Activated naive CD8-positive, alpha-beta T cell treated with anti-CD3 and anti-CD28 coated beads for 36 hours (primary cell): ENCODE measurements at places on chromosomes 3 and 15.

GRCh38 chr15:25693321-25694238, 169.5 kb downstream of the ATP10A start:
- DNase-seq = peak; percentile 20

DNA sequence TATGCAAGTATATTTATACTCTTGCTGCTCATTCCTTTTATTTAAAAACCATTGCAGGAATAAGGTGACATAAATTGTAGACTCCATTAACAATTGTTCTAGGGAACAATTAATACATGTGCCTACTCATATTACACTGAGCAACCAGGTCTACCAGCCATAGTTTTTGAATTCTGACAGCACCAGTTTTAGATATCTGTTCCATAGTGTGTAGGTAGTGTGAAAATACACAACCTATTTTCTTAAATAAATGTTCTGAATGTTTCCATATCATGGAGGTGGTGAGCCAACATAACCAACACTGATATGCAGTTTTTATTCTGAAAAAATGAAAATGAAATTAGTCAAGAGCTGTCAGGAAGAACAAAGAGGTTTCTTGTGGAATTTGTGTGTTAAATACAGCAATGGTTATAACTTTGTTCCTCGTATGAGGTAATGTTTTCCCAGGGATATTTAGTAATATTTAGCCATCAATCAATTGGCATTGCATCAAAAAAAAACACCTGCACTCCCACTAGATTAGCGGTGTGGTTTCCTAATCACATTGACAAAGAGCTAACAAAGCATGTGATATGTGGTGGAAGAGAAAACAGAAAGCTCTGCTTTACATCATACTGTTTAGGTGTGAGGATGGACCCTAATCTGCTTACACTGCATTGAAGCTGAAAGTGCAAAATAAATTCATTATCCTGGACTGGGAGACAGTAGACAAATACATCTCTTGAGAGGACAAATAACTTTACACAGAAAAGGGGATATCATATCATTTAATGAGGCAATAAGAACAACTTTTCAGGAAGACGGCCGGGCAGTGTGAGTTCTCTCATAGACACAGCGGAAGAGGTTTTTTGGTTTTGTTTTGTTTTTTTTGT, 369.5 kb upstream of the THBS1 start:
- no peak for DNase-seq

GRCh38 chr3:45950686-45951600, 7.7 kb downstream of the CXCR6 start:
- DNase-seq = peak; percentile 70

GRCh38 chr15:91152896-91153581, 53.0 kb downstream of the SV2B start:
- DNase-seq = no peak

- DNase-seq = no peak
These were observed 495.3 kb downstream of the ZIC1 start for GRCh38 chr3:147904421-147904820.

- no peak for DNase-seq
These were observed 57.8 kb upstream of the CPOX start for GRCh38 chr3:98650971-98651779.

- no peak for DNase-seq
These were observed 13.4 kb downstream of the FHIT start for GRCh38 chr3:61237858-61238257.

GRCh38 chr3:16884084-16884747, 539 bp upstream of the PLCL2 start:
- peak; percentile 80 for DNase-seq

DNA sequence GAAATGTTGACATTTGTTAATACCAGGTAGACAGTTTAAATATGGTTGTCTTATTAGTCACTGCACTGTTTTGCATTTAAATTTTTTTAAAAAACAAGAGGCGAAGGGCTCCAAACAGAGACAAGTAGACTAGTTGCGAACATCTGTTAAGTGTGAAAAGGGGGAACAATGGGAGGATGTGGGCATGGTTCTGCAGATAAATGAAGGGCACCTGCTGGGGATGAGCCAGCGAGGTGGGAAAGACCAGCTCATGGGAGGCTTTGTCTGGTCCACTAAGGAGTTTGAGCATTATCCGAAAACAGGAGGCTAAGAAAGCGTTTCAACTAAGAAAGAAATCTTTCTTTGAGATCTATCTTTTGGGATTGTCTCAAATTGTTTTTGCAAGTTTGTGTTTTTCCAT, 72.7 kb downstream of the FBN1 start:
- DNase-seq = no peak

- DNase-seq = no peak
These were observed 5.0 kb downstream of the SLC25A38 start for GRCh38 chr3:39388153-39388552.

DNA sequence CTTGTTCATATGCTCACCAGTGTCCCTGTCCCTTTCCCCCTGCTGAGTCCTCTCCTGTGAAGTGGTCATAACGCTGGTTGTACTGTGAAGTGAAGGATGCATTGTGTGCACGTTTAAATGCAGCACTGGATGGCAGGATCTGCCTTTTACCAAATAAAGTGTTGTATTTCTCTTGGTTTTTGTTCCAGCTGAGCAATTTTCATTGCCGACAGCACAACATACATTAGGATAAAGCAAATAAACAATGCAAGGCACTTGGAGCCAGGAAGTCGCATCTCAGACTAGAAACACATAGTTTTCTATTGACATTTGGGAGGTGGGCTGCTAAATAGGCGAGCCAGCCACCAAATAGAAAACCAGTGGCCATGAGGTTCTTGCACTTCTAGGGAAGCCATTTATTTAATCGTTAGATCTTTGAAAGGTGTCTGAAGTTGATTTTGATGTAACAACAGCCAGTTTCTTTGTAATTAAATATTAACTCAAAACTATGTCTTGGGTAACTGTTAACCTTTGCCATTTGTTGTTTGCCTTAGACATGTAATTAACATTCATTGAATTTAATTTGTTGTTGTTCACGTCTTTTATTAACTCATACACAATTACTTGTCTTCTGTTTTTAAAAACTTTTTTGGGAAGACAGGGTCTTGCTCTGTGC, 185.3 kb downstream of the FNDC3B start:
- no peak for DNase-seq

GRCh38 chr3:46882377-46883053, 5.0 kb downstream of the PTH1R start:
- DNase-seq = no peak

- DNase-seq = no peak
These were observed 18.9 kb upstream of the HCN4 start for GRCh38 chr15:73387507-73388255.

DNA sequence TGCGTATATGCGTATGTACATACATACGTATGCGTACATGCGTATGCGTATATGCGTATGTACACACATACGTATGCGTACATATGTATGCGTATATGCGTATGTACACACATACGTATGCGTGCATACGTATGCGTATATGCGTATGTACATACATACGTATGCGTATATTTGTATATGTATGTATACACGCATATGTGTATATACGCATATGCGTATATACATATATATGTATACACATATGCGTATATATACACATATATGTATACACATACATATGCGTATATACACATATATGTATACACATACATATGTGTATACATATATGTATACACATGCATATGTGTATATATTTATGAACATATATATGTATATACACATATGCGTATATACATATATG, 12.1 kb downstream of the MCTP2 start:
- DNase-seq = no peak

DNA sequence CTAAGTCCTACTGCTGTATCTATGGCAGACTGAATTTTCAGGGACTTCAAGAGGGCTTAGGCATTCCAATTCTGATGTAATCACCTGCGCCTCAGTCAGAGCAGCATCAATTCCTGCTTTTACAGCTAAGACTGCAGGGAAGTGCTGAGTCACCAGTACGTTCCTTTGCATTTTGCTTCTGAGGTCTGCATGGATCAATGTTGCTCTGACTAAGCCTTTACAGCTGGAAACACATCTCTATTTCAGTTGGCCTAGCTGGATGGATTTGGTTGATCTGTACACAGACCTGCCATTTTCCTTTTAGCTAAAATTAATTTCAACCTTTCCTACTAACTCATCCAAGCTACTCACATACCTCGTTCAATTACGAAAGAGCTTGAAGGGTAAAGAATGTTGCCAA, 51.3 kb downstream of the ETV5 start:
- no peak for DNase-seq

DNA sequence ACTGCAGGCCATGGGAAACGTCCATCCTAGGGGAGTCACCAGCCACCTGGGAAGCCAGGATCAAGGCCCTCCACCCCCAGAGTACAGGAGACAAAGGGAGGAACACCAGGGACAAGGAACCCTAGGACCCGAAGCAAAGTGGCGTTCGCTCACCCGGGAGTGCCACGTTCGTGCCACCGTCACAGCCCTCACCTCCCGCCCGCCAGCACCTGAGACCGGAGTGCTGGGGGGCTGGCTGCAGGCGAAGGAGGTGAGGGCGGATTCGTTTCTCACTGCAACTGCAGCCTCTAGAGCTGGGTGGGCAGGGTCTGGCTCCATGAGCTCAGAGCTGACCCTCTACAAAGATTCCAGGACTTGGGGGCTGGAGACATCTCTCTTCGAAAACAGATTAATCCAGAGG, 26.3 kb downstream of the ZDHHC19 start:
- no peak for DNase-seq

GRCh38 chr3:165994293-165994692, 157.1 kb upstream of the BCHE start:
- no peak for DNase-seq

GRCh38 chr3:14725564-14726440, 50.9 kb downstream of the C3orf20 start:
- DNase-seq = no peak

GRCh38 chr3:196121066-196121465, 39.2 kb upstream of the TFRC start:
- no peak for DNase-seq

- DNase-seq = no peak
These were observed 64.7 kb downstream of the ATP1B3 start for GRCh38 chr3:141941093-141941492.

GRCh38 chr3:179321668-179322285, 1.1 kb upstream of the ZNF639 start:
- DNase-seq = peak; percentile 7

DNA sequence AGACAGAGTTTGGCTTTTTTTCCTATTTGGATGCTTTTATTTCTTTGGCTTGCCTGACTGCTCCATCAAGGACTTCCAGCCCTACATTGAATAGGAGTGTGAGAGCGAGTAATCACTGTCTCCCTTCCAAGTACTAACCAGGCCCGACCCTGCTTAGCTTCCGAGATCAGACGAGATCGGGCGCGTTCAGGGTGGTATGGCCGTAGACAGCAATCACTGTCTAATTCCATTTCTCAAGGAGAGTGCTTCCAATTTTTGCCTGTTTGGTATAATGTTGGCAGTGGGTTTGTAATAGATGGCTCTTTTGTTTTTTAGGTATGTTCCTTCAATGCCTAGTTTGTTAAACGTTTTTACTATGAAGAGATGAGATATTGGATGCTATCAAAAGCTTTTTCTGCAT, 125.0 kb upstream of the PEX5L start:
- no peak for DNase-seq

DNA sequence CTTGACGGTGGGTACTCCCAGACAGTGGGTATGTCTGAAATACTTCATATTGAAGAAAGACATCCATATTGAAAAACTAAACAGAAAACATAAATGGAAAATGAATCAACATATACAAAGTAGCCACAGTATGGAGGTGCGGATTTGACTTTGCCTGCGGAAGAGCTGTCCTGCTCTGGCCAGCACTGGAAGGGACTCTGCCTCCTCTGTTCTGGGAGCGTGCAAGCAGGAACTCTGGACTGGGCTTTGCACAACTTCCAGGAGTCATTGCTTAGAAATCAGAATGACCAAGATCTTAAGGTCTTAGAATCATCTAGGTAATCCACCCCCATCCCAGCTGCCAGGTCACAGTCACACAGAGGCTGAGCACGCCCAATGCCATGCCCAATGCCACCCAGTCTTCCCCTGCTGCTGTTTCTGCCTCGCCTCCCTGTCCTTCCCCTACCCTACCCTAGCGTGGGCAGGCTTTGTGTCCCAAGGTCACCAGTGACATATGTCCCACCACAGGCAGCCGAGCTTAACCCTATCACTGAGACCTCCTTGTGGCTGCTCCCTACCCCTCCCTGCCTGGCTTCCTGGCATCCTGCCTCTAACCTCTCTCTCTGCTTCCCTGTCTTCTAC, 36.3 kb downstream of the CDC25A start:
- no peak for DNase-seq

- no peak for DNase-seq
These were observed 185.9 kb upstream of the ANKRD28 start for GRCh38 chr3:15983693-15984092.

- no peak for DNase-seq
These were observed 207.1 kb downstream of the GBE1 start for GRCh38 chr3:81554388-81554787.

DNA sequence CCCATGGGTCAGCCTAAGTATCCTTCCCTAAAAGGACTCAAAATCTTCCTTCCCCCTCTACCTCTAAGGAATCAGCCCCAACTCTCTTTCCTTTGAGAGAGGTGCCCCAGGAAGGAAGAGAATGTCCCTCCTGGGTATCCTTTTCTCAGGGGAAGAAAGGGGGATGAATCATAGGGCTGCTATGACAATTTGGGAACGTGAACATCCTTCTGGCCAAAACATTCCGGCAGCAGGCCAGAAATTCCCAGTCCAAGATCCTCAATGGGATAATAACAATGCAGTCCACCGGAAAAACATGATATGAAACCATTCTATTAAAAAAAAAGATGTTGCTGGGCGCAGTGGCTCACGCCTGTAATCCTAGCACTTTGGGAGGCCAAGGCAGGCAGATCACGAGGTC, 50.8 kb upstream of the CACNA2D3 start:
- no peak for DNase-seq

GRCh38 chr15:73650416-73651126, 17.4 kb upstream of the NPTN start:
- peak; percentile 3 for DNase-seq

DNA sequence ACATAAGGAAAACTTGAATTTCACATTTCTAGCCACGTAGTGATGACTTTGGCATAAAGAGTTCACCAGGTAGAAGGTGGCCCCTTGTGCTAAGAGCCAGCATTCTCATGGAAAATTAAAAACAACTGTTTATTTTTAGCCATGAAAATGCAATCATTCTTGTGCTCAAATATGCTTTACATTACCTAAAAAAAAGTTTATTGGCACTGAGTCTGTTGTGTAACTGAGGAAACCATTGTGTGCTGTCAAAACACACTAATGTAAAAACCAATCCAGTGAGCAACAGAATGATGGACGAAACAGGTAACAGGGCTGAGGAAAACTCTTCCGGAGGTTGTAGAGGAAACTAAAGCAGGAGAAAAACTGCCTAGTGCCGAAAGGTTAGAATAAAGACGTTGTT, 287.0 kb upstream of the TMC3 start:
- no peak for DNase-seq

DNA sequence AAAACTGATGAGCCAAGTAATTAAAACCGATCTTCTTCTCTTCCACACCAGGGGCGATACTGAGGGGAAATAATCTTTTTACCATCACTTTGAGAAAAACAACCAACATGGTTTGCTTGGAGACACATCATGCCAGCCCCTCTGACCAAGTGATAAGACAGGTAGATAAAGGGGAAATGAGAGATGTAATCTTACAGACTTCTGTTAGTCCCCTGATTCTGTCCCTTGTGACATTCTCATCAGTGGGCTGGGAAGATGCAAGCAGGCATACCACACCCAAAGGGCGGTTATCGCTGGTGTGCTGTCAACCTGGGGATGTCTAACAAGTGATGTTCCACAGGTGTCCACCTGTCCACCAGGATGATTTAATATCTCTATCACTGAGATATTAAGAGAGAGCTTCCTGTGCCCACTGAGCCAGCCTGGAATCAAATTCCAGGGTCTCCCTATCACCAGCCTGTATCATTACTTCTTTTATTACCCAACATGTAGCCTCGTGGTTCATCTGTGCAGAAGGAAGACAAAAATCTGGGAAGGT, 315.0 kb downstream of the FOXP1 start:
- no peak for DNase-seq
